ENCODE measurements at places on chromosomes 1 and 21.

DNA sequence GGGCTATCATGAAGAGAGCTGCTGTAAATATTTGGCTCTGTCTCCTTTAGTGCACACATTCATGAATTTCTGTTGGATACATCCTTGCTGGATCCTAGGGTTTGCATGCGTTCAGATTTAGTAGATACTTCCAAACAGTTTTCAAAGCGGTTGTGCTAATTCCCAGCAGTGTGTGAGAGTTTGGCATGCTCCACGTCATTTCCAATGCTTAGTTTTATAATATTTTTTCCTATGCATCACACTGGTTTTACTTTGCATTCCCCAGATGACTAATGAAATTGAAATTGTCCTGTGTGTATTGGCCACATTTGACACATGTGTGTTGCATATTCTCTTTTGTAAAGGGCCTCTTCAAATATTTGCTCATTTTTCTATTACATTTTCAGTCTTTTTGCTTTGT lies 18.5 kb upstream of the AADACL3 start:
- no peak for DNase-seq

GRCh38 chr21:17214801-17215200 lies 298.0 kb upstream of the CXADR start:
- no peak for DNase-seq

GRCh38 chr1:68379085-68379478 lies 70.7 kb downstream of the RPE65 start:
- DNase-seq, result no peak

DNA sequence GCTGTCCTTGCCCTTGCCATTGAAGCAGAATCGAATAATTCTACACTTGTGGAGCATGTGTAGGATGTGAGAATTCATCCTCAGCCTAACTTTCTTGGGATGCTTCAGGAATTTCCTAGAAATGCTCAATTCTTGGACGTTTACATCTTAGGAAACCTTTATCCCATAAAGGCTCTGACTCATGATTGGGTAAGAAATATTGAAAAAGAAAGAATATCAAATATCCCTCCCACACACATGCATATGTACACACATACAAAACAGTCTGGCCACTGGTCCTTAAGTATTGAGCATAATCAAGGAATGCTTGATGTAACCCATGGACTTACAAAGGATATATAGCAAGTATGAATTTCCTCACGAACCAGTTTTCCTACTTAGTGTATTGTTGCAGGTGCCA lies 83.9 kb upstream of the IPO9 start:
- DNase-seq, result no peak

DNA sequence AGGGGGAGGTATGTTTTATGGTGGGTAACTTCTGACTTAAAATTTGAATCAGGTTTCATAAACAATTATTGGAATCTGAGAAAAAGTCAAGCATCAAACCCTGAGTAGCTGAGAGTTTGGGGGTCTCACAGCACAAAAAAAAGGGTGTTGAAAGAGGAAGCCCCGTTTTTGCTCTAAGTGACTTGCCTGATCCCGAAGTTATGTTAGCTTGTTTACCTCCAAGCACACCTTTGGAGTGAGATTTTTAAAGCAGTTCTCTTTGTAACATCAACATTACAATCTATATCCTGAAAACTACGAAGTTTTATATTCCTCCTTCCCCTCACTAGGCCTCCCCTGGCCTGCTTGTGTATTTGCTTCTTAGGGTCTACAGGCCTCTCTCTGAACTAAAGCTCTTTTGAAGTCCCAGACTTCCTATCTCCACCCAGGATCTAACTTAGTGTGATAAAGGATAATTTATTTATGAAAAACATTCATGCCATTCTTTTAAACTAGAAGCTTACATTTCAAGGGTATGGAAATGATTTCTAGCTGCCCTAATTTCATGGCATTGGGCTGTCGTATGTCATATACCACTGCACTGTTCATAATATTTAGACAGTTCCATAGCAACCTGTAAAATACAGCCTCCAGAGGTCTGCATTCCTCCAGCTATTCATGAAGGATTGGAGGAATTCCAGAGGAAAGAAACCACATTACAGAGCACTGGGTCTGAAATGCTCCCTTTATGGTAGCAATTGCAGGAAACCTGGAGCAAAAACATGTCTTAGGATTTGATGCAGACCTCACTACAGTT lies 36.1 kb upstream of the RGS1 start:
- DNase-seq, result no peak

DNA sequence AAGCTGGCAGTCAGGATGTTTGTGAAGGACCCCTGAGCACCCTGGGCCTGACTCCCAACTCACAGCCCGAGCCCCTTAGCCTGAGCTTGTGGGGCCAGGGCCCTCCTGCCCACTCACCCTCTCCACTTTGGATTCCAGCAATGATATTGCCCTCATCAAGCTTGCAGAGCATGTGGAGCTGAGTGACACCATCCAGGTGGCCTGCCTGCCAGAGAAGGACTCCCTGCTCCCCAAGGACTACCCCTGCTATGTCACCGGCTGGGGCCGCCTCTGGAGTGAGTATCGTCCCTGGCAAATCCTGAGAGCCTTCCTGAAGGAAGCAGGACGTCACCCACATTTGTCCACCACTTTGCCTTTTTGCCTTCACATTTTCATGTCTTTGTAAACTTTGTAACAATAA lies 5.0 kb downstream of the CTRC start:
- DNase-seq, result no peak

GRCh38 chr1:156814571-156815260 lies 1.9 kb downstream of the SH2D2A start:
- no peak for DNase-seq

- DNase-seq, result no peak
Measured at GRCh38 chr1:113749402-113749801, 9.9 kb downstream of the PHTF1 start.

- no peak for DNase-seq
Measured at GRCh38 chr1:211037095-211037494, 96.9 kb downstream of the KCNH1 start.

- DNase-seq, result no peak
Measured at GRCh38 chr1:69523032-69523431, 44.7 kb upstream of the LRRC7 start.

- DNase-seq, result peak; percentile 44
Measured at GRCh38 chr1:15323351-15323988, 76.4 kb downstream of the FHAD1 start.

- DNase-seq, result no peak
Measured at GRCh38 chr1:229778794-229779193, 152.7 kb downstream of the URB2 start.

- DNase-seq, result no peak
Measured at GRCh38 chr1:31095298-31095981, 29.9 kb upstream of the PUM1 start.

DNA sequence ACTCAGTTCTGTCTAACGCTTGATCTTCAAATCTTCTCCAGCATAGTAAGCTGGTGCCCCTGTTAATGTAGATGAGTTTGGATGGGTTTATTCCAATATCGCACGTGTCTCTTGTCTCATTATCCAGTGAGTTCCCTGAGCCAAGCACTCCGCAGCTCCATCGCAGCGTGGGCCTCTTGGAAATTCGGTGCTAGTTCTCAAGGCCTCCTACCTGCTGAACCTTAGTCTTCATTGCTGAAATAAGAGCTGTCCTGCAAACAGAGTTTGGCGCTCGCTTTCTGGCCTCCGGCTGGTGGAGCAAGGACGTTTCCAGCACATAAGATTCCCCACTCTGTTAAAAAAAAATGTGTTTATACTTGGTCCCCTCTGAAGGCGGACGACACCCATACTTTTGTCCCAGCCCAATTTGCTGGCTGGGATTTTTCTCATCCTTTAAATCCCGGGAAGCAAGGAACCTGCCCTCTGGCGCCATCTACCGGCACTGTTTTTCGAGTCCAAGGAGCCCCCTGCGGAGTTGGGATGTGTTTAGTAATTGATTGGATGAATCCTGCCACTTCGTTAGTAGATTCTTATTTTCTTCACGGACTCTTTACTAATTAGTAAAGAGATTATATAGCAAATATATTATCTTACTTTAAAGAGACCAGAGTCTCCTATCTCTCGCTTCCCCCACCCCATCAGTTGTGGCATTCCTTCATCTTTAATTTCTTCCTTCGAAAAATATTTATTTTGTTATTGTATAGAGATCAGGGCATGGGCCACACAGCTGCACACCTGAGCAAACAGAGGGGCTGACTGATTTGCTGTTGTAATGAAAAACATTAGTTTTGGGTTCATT lies 14.7 kb downstream of the JUN start:
- DNase-seq, result peak; percentile 84

- DNase-seq, result no peak
Measured at GRCh38 chr1:85894651-85895050, 186.4 kb upstream of the ZNHIT6 start.

GRCh38 chr1:182595641-182596240 lies 6.7 kb upstream of the RNASEL start:
- DNase-seq, result peak; percentile 16

DNA sequence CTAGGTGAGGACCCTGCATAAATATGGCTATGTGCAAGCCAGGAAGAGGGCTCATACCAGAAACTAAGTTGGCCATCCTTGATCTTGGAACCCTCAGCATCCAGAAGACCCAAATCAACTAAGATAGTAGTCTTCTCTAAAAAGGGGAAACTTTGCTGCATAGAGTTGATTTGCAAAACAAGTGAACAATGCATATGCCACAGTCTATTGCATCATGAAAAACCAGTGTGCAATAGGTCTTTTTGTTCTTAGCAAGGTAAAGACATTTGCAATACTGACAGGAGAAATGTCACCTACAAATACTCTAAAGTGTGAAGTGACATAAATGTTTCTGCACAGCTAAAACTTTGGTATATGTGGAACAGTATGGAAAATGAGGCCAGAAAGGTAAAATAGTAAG lies 2.0 kb upstream of the IFI16 start:
- DNase-seq, result no peak

DNA sequence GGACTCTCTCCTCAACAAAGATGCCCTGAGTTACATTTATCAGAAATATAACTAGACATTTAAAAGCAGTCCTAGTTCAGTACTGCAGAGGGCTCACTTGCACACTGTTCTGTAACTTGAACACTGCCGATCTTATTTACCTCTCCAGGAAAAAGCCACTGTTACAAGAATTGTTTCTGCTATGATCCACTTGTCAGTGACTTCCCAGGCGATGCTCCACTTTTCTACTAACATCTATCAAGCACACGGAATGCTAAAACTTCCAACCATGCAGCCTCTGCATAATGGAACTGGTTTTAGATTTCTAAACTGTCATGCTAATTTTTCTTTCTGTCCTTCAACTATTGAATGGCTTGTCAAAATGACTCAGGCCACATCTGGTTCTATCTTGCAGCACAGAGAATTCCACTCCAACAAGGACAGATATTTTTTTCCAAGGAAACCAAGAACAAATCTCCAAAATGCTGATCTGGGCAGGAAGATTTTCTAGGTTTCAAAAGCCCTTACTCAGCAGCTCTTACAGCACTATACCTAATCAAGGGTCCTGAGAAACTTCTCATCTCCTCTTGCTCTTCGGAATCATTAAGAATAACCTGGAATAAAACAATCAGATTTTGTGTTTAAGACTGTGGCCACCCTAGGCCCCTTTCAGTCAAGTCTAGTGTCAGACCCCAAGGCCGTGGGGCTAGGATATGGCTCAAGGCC lies 9.9 kb downstream of the SEC16B start:
- DNase-seq, result no peak

GRCh38 chr1:152654110-152654509 lies 9.1 kb upstream of the LCE2D start:
- DNase-seq, result peak; percentile 38

Data from NCI-H2029 (cell line).